ENCODE measurements at places on chromosomes 2 and 18. TPM values are rescaled to one million over a fixed set of nuclear protein-coding genes. Genes with fewer than 3 reads are reported as not detected.

BOLA3 gene
- total RNA-seq: 15.3 TPM

- H3K4me3 ChIP-seq: peak overlapping the region; percentile 34
- no peaks in the 10 kb centered on the region for H3K27me3 ChIP-seq
- peak; percentile 96 for DNase-seq
- H3K27ac ChIP-seq: peak overlapping the region; percentile 99
- H3K36me3 ChIP-seq: no peaks in the 10 kb centered on the region
Observed at GRCh38 chr18:12278741-12279682, 24.9 kb downstream of the CIDEA start.

GRCh38 chr18:51391731-51392130, 194.2 kb upstream of the MEX3C start:
- no peak overlapping the region for H3K27ac ChIP-seq
- no peak for DNase-seq
- no peaks in the 10 kb centered on the region for H3K4me1 ChIP-seq
- no peak overlapping the region for H3K4me3 ChIP-seq
- no peaks in the 10 kb centered on the region for H3K36me3 ChIP-seq

DNA sequence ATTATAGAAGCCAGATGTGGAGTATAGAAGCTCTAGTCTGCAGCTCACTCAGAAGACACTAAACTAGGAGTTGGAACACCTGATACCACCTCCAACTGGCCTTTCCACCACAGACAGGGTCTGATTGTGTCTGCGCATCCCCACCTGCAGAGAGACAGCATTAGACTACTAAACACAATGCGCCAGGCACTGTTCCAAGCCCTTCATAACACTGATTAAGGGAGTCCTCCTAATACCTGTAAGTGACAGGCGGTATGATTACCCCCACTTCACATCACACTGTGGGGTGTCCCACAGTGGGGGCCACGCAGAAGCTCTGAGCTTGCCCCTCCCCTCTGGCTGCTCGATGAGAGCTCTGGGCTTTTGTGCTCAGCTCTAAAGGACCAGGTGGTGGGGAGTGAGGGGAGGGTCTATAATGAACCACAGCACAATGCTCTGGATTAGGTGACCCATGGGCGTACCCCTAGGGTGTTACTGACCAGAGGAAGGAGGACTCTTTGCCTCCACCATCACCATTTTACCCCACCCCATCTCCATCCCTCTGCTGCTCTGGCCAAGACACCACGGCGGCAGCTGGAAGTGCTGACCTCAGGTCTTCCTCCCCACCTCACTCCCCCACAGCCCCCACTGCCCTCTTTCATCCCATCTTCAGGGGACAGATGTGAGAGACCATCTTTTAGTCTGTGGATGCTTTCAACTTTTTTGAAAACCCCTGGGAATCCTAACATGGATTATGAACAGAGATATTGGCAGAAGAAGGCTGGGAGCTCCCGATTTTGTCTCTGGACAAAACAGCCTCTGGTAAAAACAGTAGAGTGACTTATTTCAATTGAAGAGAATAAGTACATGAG, 145.1 kb downstream of the GFPT1 start:
- H3K36me3 ChIP-seq: peaks cover 5% of the 10 kb centered on the region
- no peak overlapping the region for H3K4me3 ChIP-seq
- no peak for DNase-seq
- no peaks in the 10 kb centered on the region for H3K27me3 ChIP-seq
- peaks cover 4% of the 10 kb centered on the region for H3K4me1 ChIP-seq
- no peak overlapping the region for H3K27ac ChIP-seq

GRCh38 chr2:162840598-162841246, 2.2 kb upstream of the KCNH7 start:
- no peaks in the 10 kb centered on the region for H3K4me1 ChIP-seq
- H3K27me3 ChIP-seq: no peaks in the 10 kb centered on the region
- no peak overlapping the region for H3K27ac ChIP-seq

DNA sequence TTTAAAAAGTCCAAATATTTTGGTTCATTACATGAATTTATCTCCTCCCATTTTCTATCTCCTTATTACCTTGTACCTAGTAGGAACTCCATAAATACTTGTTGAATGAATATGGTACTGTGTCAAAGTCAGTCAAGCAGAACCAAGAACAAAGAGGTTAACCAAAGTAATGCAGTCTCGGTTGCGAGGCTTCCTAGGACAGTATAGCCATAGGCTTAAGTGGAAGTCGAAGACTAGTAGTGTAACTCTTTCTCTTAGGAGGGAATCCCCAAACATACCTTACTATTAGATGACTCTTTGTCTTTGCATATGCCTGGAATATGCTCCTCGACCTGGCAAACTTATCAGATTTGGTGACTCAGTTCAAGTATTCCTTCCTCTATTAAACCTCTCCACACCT, 4.8 kb downstream of the LIPT1 start:
- no peak overlapping the region for H3K4me3 ChIP-seq
- no peaks in the 10 kb centered on the region for H3K4me1 ChIP-seq
- H3K27me3 ChIP-seq: no peaks in the 10 kb centered on the region
- no peaks in the 10 kb centered on the region for H3K36me3 ChIP-seq

- H3K4me1 ChIP-seq: no peaks in the 10 kb centered on the region
- no peak overlapping the region for H3K4me3 ChIP-seq
- DNase-seq: no peak
- no peaks in the 10 kb centered on the region for H3K36me3 ChIP-seq
Observed at GRCh38 chr18:475202-476031, 25.1 kb downstream of the COLEC12 start.

SDC1 gene
- total RNA-seq: 0.66 TPM

HSPE1 gene
- 61.2 TPM for total RNA-seq

DNA sequence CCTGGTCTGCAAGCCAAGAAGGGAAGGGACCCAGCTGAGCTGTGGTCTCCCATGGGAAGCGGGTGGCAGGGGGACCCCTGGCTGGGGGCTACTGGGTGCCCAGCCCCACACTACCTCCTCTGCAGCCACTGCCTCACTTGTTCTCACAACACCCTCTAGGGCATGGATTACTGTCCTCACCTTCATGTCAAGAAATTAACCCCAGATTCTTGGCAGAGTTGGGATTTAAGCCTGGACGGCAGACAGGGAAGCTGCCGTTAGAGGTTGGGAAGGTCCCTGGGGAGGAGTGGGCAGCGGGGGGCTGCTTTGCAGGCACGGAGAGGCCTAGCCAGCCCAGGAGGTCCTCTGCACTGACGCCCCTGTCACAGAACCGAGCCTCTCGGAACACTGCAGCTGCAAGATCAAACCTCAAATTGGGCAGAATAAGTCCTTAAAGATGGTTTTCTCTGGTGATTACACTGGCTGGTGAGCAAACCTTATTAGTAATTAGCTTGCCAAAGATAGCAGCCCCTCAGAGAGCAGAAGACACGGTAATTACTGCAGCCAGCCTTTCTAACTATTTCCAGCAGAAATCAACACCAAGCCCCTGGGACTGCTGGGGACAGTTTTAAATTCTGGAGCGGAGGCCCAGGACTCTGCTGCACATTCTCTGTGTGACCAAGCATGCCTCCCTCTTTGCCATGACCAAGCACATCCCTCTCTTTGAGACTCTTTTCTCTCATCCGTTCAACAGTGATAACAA, 35.9 kb downstream of the KCNF1 start:
- no peak overlapping the region for H3K4me3 ChIP-seq
- no peak for DNase-seq
- no peaks in the 10 kb centered on the region for H3K27me3 ChIP-seq
- H3K27ac ChIP-seq: no peak overlapping the region
- no peaks in the 10 kb centered on the region for H3K36me3 ChIP-seq
- no peaks in the 10 kb centered on the region for H3K4me1 ChIP-seq

DNA sequence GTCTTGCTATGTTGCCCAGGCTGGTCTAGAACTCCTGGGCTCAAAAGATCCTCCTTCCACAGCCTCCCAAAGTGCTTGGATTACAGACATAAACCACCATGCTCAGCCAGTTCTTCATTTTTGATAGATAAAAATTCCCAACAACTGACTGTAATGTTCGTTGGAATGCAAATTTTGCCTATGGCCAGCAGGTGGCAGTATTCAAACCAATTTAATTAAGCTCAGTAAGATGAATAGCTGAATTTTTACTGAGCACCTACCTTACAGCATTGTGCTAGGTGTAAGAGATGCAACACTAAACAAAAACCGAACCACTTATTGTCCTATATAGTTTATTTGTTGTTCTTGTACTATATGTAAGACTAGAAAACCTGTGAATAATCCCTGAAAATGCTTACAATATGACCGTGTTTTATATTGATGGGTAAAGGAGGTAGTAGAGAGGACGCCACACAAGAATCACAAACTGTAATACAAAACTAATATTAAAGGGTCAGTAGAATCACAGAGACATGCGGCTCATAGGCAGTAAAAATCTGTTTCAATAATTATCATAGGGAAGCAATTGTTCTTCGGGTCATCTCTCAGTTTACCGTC, 8.2 kb upstream of the TMEM182 start:
- H3K36me3 ChIP-seq: no peaks in the 10 kb centered on the region
- no peak overlapping the region for H3K4me3 ChIP-seq
- H3K4me1 ChIP-seq: no peaks in the 10 kb centered on the region
- no peak overlapping the region for H3K27ac ChIP-seq
- DNase-seq: no peak

GRCh38 chr2:116585669-116586327, 1228.7 kb upstream of the DDX18 start:
- no peaks in the 10 kb centered on the region for H3K36me3 ChIP-seq
- no peak for DNase-seq
- H3K4me1 ChIP-seq: no peaks in the 10 kb centered on the region
- H3K27me3 ChIP-seq: no peaks in the 10 kb centered on the region

- no peaks in the 10 kb centered on the region for H3K36me3 ChIP-seq
- H3K4me1 ChIP-seq: peaks cover 3% of the 10 kb centered on the region
- H3K27me3 ChIP-seq: no peaks in the 10 kb centered on the region
Observed at GRCh38 chr2:203574824-203575223, 39.7 kb upstream of the RAPH1 start.

DNA sequence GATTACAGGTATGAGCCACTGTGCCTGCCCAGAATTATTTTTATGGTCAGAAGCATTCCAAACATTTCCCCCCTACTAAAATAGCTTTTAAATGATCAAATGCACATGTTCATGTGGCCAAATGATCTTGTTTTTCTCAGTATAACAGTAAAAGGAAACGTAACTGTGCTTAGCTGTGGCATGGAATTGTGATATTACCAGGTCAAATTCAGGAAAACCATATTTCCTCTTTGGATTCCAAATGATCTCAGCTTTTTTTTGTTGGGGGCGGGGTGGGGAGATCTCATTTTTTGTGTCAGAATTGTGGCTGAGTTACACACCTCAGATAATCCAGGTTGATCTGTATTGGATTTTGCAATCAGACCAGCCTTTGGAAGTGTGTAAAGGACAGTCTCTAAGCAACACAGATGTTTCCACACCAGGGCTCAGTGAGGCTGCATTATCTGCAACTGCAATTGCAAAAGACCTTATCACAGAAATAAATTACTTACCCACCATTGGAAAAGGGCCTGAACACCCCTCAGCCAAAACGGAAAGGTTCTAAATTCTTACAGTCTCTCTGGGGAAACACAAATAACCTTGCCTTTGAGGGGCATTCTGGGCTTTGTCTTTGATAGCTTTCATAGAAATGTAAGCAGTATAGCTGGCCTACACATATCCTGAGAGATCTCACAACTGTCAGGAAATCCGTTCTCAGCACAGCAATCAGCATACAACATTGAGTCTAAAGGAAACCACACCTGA, 8.4 kb downstream of the CASP10 start:
- H3K27ac ChIP-seq: no peak overlapping the region
- H3K27me3 ChIP-seq: no peaks in the 10 kb centered on the region
- no peak overlapping the region for H3K4me3 ChIP-seq

GRCh38 chr2:200486529-200486928, 23.3 kb downstream of the KCTD18 start:
- H3K36me3 ChIP-seq: peaks cover 8% of the 10 kb centered on the region
- no peak for DNase-seq
- H3K27ac ChIP-seq: no peak overlapping the region
